ENCODE measurements at places on chromosomes 2 and 18.

GRCh38 chr2:214492608-214493007, 81.8 kb downstream of the VWC2L start:
- no peak for DNase-seq

DNA sequence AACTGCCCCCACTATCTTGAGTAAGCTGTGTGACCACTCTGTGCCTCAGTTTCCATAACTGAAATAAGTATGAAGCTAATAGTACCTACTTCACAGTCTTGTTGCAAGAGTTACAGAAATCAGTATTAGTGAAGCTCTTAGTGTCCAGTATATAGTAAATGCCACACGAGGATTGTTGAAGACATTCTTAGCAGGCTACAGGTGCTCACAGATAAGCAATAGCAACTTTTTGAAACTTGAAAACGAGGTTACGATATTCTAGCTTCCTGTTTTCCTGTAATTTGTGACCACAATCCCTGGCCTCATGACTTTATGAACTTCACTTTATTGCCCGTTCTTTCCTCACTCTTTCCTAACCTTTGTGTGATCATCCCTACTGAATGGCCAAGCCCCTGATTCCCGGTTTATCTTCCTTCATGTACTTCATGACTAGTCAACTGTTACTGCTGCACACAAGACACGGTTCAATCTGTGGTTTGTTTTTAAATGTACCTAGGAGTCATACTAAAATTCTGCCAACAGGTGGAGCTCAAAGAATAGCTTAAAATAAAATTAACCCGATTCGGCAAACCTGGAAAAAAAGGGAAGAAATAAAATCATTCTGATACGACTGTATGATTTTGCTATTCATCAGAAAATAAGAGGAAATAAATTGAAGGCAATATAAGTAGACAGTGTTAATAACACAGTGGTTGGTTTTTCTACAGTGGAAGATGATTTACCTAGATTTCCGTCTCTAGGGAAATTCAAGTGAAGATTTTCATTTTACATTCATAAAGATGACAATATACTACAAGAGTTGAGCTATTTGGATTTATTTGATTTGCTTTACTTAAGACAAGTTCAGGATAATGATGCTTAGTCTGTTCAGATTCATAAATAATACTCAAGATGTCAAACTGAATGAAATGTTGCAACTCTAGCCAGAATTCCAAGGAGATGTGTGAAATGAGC, 38.1 kb upstream of the STAT1 start:
- no peak for DNase-seq

DNA sequence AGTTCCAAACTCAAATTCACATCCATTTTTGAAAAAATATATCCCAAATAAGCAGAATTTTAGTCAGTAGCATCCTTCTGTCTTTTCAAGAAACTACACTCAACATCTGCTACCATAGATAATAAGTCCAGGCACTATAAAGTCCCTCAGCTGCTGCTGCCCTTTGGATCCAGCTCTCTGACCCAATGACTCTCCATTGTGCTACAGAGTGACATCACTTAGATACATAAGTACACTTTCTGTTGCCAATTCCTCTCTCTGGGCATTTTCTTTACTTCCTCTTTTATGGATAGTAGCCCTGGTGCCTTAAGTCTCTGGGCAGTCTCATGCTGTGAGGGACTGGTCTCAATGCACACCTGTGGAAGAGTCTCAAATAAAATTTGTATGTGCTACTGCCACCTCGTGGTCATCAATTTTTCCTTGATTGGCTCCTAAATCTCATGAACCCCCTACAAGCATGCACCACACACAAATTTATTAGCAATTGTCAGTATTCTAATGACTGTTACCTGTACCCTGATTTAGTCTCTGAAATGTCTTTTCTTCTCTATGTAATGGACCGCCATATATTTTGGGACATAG, 219.2 kb downstream of the LRP1B start:
- peak; percentile 4 for DNase-seq

DNA sequence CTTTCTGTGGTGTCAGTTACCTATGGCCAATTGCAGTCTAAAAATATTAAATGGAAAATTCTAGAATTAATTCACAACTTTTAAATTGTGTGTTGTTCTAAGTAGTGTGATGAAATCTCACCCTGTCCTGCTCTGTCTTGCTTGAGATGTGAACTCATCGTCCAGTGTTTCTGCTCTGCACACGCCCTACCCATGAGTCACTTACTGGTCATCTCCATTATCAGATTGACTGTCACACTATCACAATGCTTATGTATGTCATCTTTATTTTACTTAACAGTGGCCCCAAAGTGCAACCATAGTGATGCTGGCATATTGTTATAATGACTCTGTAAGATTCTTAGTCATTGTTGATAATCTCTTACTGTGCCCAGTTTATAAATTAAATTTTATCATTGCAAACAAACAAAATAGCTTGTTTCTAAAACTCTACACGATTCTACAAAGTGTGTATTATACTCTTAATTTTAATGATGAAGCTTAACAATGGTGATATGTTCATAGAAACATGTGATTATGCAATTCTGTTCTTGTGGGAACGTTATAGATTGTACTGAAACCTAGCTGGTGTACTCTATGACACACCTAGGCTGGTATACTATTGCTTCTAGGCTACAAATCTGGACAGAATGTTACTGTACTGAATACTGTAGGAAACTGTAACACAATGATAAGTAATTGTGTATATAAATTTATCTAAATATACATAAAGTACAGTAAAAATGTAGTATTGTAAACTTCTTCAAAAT, 1086.8 kb upstream of the PIK3C3 start:
- DNase-seq: no peak

DNA sequence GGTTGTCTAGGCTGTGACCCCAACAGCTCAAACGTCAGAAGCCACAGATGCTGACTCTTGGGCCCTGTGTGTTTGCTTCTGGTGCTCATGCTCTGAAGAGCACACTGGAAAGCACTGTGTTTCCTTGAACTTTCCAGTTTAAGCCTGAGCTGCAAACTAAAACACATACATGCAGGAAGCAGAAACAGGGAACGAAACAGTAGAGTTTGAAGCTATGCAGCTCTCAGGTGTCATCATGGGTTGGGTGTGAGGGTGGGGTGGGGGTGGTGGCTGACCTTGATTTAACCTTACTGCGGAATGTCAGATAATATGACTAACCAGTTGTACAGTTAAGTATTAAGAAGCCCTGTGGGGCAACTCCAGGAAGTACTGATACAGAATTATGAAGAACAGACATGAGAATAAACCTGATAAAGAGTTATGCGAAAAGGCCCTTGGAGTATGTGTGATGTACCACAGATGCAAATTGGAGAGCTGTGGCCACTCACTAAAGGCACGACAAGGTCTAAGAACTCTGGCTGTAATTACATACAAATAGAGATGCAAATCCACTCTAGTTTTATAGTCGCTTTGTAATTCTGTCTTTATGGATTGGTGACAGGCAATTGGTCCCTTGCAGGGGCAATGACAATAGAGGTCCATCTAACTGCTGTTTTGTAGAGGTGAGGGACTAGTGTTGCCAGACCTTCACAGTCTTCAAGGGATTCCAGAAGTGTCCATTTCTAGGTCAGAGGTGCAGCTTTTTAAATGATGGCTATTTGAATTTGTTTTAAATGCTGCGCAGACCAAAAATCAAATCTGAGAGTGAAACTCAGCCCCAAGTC, 273.1 kb downstream of the NAPG start:
- DNase-seq: no peak

GRCh38 chr2:101831351-101831865, 133.9 kb downstream of the MAP4K4 start:
- DNase-seq: peak; percentile 74

DNA sequence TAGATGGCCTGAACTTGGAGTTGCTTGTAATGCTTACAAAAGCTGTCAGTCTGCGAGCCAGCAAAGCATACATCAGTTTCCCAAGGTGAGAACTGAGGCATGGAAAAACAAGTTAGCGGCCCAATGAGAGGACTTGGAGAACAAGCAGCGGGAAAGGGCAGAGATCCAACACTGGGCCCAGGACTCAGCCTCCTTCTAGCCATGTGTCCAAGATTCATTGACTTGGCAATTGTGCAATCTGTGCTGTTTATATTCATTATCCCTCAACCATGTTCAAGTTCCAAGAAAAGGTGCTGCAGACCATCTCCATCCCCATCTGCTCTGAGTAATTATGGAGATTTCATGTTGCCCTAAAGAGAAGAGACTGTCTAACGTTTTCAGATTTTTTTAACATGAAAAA, 187.4 kb downstream of the ALK start:
- no peak for DNase-seq

GRCh38 chr18:650428-650858, 7.0 kb upstream of the TYMS start:
- peak; percentile 27 for DNase-seq

DNA sequence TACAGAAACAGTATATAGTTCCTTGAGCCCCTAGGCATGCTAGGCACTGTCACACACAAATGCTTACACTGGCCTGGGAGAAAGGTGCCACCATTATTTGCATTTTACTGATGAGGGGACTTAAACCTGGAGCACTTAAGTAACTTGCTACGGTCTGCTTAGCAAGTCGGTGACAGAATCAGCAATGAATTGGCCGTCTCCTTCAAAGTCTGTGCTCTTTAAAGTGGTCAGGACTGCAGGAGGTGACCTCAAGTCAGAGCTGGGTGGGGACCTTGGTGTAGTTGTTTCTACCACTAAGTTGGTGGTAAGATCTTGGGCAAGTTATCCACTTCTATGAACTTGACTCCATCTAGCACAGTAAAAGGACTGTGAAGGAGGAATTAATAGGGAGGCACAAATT, 34.8 kb downstream of the PTPRM start:
- no peak for DNase-seq

GRCh38 chr2:165692906-165693305, 101.1 kb downstream of the GALNT3 start:
- DNase-seq: no peak

GRCh38 chr2:201813996-201814760, 7.8 kb downstream of the CDK15 start:
- no peak for DNase-seq

DNA sequence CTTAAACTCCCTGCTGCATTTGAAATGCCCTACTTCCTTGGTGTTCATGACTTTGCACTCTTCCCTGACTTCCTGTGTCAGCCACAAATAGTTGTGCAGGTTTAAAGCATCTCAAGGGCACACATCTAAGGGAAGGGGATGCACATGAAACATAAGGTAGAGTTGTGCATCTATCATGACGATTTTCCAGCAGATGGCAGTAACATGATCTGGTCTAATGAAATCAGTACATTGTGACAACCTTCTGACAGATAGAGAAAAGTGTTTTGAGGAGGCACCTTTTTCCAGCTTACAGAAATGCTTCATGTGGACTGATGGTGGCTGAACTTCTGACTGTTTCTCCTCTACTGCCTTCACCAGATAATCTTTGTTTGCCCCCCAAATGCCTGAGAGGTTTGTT, 238.9 kb downstream of the XIRP2 start:
- DNase-seq: no peak

- no peak for DNase-seq
Observed at GRCh38 chr2:207469451-207469850, 60.3 kb upstream of the CREB1 start.

- DNase-seq: no peak
Observed at GRCh38 chr2:42569883-42570282, 1.5 kb downstream of the MTA3 start.

- no peak for DNase-seq
Observed at GRCh38 chr2:57981083-57981768, 65.4 kb upstream of the VRK2 start.

GRCh38 chr18:75473316-75473715, 45.8 kb upstream of the SMIM21 start:
- DNase-seq: no peak
